ENCODE measurements at places on chromosomes 1 and 21.

DNA sequence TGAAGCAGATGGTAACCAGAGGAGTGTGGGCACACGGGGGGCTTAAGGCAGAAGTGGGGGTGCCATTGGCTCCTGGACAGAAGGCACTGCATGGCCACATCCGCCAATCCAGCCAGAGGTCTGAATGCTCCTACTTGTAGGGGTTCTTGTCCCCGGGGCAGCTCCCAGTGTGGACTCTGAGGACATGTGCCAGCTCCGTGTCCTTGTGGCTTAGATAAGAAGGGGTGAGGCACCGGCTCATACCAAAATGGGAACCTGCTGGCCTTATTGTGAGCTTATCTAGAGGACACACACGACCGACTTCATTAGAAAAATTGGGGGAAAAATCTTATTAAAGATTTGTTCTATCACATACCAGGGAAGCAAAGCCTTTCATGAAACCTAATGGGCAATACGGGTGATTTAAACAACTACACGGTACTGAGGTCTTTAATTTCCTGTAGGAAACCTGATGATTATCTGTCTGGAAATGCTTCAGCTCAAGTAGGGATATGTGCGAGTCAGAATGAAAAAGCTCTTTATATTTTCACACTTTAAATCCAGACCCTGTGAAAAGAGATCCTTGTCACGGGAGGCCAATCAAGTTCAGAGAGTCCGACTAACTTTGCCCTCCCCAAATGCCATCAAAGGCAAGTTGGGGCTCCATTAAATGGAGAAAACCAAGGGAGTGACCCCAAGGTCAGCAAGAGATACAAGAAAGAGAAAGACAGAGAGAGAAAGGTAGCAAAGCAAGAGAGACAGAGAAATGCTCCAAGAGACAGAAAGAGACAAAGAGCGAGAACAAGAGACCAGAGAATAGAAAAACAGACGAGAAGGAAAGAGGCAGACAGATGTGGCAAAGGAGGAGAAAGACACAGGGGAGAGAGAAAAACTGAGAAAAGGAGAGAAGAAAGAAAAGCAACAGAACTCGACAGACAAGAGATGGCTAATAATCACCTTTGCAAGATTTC lies 14.1 kb upstream of the KCNN3 start:
- no peak for DNase-seq

- DNase-seq = no peak
These were observed 30.3 kb upstream of the RLF start for GRCh38 chr1:40130892-40131291.

DNA sequence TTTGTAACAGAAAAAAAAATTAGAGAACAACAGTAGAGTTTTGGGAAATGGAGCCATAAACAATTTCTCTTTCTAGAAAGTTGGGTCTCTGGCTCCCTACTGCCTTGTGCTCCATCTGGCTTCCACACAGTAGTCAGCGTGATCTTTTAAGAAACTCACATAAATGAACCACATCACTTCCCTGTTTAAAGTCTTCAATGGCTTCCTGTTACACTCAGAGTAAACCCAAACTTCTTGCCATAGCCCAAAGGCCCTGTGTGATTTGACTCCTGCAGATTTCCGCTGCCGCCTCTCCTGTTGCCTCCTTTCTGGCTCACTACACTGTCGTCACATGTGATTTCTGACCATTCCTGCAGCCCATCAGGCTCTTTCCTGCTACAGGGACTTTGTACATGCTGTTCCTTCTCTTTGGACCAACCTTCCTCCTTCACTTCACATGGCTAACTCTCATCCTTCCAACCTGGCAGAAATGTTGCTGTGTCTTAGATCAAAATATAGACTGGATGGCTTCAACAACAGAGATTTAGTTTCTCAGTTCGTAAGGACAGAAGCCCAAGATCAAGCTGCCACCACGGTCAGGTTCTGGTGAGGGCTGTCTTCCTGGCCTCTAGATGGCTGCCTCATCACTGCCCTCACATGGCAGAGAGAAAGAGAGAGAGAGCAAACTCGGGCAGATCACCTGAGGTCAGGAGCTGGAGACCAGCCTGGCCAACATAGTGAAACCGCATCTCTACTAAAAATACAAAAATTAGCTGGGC lies 34.0 kb downstream of the OPRD1 start:
- DNase-seq = no peak

- no peak for DNase-seq
These were observed 58.5 kb downstream of the WDR4 start for GRCh38 chr21:42820616-42821465.

DNA sequence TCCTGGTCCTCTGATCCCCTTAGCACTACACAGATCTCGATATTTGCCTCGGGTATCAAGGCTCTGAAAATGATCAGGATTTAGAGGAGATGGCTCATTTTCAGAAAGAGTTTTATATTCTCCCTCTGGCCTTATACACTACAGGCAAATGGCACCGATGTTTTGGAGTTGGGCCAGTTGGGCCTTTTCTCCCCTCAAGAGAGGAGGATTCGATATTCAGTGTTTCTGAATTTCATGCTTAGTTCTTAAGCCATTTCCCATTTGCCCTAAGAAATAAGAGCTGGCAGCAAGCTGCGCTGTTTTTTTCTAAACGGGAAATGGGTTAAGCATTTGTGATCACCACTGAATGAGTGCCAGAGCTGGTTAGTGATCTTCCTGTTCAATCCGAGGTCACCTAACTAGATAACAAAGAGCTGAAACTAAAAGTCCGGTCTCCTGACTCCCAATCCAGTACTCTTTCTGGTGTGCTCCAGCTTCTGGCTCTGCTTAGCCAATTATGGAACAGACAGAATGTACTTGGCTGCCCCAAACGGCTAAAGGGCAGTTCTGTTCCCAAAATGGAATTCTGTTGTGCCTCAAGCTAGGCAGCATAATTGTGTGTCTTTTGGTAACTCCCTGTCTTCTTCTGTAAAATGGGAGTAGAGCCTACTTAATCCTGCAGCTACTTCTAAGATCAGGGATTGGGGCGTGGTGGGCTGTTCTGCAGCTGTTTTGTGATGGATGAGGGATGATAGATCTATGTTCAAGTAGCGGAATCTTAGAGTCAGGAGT lies 1.2 kb upstream of the CPT2 start:
- no peak for DNase-seq

GRCh38 chr1:66761221-66761620 lies 9.0 kb downstream of the DYNLT5 start:
- DNase-seq = no peak

DNA sequence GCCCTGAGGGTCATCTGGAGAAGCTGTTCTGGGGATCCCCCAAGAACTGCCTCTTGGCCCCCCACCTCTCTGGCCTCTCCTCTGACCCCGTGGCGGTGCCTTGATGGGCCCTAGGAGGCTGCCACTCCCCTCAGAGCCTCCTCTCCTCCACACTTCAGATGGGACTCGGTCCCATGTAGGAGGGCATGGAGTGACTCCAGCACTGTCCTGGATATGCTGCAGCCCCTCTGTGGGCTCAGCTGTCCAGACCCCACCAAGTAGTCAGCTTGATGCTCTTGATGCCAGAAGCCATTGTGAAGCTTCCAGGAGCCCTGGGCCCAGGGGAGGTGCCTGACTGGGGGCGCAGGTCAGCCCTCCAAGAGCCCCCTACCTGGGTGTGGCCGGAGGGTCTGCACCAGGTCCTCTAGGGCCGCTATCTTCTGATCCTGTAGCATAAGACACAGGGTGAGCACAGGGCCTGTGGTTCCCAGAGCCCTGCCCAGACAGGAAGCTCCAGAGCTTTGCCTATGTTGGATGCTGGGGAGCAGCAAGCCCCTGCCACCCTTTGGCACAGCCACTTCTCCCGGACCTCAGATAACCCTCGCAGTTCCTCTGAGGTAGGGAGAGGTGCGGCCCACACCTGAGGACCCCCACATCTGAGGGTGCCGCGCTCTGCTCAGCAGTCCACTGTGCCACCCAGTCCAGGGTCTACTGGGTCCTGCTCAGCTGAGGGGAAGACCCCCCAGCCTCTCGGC lies 9.2 kb downstream of the UBXN11 start:
- DNase-seq = no peak

DNA sequence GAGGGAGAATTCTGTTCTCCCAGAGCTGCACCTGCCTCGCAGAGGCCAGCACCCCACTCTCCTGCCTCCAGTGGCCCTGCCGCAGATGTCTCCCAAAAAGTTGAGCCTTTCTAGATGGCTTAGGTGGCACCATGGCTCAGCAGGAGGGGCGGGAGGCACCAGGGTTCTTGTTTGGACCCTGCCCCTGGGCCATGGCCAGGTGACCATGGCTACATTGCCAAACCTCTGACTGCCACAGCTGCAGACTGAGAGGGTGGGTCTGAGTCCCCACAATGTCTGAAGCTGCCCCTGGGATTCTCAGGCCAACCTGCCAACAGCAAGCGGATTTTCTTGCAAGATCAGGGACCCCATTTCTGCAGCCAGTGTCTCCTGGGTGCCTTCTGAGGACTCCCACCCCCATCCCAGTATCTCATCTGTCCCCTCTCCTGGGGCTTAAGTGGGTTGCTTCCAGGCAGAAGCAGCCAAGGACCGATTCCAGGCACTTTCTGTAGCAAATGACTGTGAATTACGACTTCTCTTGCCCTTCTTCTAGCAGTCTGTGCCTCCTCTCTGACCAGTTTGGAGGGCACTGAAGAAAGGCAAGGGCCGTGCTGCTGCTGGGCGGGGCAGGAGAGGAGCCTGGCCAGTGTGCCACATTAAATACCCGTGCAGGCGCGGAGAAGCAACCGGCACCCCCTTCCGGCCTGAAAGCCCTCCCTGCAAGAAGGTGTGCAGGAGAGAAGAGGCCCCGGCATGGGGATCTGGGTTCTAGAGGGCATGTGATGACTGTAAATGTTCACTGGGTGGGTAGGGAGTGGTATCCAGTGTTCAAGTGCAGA lies 22.5 kb downstream of the SESN2 start:
- no peak for DNase-seq

DNA sequence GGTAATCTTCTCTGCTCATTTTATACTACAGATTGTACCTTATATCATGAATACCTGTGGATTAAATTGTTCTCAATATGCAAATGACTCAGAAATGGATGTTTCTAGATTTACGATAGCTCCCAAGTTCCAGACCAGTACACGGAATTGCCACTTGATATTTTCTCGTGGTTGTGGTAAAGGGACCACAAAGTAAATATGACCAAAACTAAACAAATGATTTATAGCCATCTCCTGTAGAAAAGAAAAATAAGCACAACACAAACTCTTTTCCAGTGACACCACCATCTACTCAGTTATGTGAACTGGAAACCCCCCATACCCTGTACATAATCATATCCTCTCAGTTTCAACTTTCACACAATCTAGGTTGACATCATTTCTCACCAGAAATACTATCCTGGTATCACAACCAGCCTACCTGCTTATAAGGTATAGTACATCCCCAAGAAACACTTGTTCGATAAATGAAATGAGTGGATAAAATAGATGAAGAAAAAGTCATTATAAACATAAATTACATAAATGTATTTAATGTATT lies 172.3 kb downstream of the ADGRL4 start:
- DNase-seq = no peak

GRCh38 chr1:22914633-22915217 lies 57.9 kb downstream of the LACTBL1 start:
- DNase-seq = no peak

DNA sequence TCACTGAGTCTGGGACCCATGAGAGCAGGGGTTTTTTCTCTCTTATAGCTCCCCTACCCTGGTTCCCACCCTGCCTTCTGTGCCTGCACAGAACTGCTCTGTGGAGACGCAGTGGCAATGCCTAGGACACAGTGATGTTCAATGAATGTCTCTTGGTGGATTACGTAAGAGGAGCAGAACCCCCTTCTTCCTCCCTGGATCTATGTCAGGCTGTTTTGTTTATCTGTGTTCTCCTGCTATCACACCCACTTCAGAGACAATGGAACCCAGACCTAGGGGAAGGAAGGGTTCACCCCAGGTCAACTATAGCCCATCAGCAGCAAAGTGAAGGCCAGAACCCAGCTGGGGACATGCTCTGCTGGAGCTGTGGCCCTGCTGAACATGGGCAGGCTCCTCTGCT lies 2.0 kb downstream of the HPCAL4 start:
- no peak for DNase-seq

- DNase-seq = no peak
These were observed 17.4 kb downstream of the TNFRSF1B start for GRCh38 chr1:12184008-12184681.

DNA sequence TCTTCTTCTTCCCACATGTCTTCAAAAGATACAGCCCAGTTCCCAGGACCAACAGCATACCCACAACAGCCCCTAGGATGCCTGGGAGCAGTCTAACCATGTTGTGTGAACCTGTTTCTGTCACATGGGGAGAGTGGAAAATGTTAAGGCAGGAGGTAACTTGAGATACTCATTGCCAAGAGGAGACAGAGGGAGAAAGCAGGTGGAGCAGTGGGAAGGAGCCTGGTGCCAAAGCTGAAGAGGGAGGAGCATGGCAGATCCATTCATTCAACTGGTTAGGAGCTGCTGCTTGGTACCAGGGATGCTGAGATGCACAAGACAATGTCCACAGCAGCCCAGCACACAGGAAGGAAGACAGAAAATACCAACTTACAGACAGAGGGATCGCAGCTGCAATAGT lies 149.8 kb upstream of the ETV3 start:
- DNase-seq = no peak

DNA sequence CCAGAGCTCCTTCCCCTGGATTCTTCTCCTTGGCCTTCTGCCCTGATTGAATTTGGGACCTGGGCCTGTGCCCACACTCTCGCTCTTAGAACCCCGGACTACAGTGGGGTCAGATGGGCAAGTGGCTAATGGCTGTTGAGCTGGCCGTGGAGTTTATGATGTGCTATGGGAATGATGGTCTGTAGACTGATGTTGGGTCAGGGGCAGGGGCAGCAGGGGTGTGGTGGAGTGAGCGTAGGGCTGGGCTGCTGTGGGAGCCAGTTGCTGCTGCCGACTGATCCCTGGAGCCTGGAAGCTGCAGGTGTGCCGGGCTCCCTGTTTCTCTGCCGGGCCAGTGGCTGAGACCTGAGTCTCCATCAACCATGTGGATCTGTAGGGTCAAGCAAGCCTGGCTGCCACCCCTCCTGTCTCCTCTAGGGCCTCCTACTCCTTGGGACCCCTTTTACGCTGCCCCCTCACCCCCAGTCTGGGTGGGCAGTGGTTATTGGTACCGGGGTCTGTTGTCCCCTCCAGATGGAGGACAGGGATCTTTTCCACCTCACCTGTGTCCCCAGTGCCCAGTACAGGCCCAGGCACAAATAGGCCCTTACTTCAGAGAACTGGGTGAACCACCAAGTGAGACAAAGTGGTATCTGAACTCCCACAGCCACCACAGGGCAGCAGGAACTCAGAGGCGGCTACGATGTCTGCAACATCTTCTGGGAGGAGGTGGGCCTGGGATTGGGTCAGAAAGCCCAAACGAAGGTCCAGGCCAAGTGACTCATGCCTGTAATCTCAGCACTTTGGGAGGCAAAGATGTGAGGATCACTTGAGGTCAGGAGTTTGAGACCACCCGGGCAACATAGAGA lies 5.1 kb downstream of the PODN start:
- no peak for DNase-seq

Measured in COLO829 (cell line).